ENCODE measurements at places on chromosomes 6 and 20. TPM values are rescaled to one million over a fixed set of nuclear protein-coding genes. Genes with fewer than 3 reads are reported as not detected.

GMDS gene
- 22.2 TPM for polyA plus RNA-seq

SMLR1 gene
- polyA plus RNA-seq = not detected

ADGB gene
- not detected for polyA plus RNA-seq

WFDC12 gene
- not detected for polyA plus RNA-seq

TINAG gene
- polyA plus RNA-seq = not detected

PCK1 gene
- 0.70 TPM for polyA plus RNA-seq

FERMT1 gene
- polyA plus RNA-seq = 0.85 TPM
